ENCODE measurements at places on chromosomes 1 and 21.

DNA sequence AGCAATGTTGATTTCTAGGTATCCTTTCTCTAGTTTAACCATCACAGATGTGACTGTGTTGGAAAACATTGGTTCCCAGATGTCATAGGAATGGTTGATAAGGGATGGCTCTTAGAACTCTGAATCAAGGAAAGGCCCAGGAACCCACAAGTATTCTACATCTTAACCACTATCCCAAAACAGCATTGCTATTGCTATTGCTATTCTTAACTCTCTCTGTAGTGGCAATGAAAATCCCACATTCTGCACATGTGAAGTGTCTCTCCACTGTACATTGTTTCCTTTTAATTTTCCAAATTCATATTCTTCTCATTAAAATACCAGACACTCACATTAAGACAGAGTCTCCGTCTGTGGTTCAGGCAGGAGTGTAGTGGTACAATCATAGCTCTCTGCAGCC is 420.4 kb upstream of the RUNX1 start:
- no peak for DNase-seq

- no peak for DNase-seq
Measured at GRCh38 chr1:15347182-15347581, 62.5 kb upstream of the EFHD2 start.

DNA sequence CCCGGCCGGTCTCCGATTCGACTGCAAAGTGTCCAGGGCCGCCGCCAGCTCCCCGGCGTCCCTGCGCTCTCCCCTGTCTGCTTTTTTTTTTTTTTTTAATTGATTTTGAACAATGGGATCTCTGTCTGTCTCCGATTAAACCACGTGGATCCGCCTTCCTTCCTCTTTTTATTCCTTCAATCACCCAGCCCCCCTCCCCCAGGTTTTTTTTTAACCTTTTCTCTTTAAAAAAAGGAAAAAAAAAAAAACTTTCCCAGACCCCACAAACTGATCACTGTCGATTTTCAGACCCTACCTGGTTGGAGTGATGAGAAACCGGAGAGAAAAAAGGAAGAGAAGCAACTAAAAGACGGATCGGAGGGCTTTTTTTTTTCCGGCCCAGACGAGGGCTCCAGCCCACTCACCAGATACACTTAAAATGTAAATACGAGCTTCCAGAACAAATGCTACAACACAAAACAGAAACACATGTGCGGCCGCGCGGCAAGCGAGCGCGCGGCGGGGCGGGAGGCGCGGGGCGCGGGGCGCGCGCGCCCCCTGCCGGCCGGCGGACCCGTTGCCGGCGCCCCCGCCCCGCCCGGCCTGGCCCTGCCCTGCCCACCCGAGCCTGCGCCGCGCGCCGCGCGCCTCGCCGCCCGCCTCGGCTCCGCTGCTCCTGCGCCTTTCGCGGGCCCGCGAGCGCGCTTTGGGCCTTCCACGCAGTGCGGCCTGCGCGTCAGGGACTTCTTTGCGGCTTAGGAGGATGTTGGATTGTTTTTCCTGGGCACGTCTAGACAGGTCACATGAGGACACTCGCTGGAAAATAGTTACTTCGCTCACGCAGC is at the start of gene RCC2:
RCC2 (minus strand) TSS at position 428 of the 824 bp plus-strand sequence. CDS start 1,163 bp downstream, outside the sequence.
- peak; percentile 58 for DNase-seq

- no peak for DNase-seq
Measured at GRCh38 chr21:18451670-18452069, 48.1 kb upstream of the TMPRSS15 start.

DNA sequence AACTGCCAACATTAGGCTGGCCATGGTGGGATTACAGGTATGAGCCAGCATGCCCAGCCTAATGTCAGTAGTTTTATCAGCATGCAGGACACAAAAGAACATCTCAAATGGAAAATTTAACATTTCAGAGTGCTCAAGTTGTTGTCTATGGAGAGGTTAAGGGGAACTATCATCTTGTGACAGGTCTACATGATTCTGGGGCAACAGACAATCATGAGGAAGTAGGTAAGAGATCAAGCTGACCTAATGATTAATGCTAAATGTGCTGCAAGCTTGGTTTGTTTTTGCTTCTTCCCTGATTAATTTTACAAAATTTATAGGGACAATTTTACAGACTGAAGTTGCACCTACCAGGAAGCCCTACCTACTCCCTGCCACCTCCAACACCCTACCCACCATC is 36.6 kb downstream of the FMO4 start:
- DNase-seq, result no peak

- no peak for DNase-seq
Measured at GRCh38 chr1:157404063-157404501, 148.2 kb downstream of the FCRL5 start.

DNA sequence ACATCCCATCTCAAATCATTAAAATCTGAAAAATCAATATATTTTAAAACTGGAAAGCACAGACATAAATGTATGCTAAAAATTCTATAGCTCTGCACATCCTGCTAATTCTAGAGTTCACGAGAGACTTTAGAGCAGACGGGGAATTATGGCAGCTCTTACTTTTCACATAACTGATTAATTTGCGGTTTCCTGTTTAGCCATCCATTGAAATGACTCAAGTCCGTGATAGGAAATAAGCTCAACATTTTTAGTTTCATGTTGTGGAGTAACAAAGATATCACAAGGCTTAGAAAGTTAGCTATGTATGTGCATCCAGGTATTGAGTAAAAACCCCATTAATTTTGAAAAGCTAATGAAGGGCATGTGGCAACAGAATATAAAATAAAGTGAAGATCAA is 123.2 kb downstream of the SMYD2 start:
- DNase-seq, result no peak

DNA sequence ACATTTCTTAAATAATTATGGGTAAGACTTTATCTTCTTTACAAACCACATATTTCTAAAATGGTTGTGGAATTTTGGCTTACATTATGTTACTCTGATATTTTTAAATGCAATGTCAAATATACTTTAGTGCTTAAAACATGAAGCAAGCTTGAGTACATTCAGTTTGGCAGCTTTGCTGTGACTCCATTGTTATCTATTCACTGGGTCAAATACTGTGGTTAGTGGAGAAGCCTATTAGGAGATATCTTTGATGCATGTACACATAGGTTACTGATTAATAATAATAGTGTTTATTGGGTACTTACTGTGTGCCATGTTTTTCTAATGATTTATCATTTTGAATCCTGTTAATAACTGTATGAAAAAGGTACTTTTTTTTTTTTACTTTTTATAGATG is 520.4 kb upstream of the B3GALT2 start:
- no peak for DNase-seq

DNA sequence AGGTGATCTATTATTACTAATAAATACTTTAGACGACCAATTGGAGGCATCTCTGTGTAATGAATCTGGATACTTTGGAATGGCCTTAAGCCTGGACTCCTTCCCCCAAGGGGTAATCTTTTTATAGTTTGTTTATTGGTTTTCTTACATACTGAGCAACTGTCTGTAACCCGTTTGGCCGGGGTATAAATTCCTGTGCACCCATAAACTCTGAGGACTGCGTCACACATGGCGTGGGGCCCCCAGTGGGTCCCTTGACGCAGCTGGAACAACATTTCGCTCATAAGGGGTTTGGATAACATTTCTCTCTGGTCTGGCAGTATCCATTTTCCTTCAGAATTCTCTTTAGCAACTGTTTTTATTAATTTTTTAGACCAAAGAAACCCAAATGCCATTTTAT is 26.5 kb downstream of the SCCPDH start:
- no peak for DNase-seq

- no peak for DNase-seq
Measured at GRCh38 chr1:98706173-98706843, 44.8 kb downstream of the SNX7 start.

DNA sequence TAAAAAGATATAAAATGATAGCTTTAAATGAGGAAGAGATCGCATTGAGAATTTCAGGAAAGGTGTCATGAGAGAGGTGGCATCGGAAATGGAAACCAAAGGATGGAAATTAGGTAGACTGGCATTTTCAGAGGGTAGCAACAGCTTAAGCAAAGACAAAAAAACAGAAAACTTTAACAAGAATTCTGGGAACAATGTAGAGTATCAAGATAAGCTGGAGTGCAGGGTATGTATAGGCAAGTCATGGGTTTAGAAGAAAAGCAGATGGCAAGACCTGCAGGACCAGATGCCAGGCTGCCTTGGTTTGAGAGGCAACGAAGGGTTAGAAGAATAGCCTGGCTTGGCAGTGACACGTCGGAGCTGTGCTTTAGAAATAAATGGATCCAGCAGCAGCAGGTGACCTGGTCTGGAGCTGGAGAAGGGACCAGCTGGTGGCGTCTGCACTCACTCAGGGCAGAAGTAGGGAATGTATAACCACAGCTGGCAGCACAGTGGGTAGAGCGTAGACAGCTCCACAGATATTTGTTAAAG is 149.4 kb upstream of the TIAM1 start:
- no peak for DNase-seq

- no peak for DNase-seq
Measured at GRCh38 chr21:37665230-37666024, 250.8 kb downstream of the KCNJ6 start.

DNA sequence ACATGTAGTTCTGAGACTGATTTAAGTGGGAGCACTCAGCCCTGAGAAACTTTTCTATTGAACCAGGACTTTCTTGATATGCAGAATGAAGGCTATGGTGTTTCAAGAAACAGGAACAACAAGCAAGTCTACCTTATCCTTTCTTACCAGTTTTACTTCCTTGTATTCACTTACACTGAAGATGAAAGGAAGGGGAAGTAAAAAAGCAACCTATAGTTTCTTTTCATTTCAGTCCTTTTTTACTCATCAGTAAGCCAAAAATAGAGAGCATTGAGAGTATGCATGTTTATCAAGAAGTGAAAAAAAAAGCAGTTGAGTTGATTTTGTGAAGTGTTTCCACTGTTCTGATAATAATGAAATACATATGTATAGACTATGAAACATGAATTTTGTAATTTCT is 1010.3 kb downstream of the AMY1C start:
- no peak for DNase-seq

- DNase-seq, result no peak
Measured at GRCh38 chr21:45823100-45823681, 158.4 kb upstream of the COL6A1 start.
